ENCODE measurements at places on chromosomes 6 and 20.

DNA sequence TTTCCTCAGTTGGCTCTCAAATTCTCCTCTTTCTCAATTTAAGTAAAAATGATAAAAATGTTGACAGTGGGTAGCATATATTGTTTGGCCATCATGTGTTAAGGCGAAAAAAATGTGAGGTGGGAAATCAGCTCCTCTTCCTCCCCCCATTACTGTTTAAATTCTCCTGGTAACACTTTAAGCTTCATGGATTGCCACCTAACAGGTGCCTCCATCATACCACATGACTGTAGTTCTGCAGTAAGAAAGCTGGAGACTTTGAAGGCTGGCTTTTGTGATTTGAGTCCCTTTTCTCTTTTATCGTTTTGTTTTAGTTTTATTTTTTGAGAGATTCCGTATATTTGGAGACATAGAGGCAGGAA lies 1.2 kb downstream of the ZFAND3 start:
- no peak for DNase-seq

DNA sequence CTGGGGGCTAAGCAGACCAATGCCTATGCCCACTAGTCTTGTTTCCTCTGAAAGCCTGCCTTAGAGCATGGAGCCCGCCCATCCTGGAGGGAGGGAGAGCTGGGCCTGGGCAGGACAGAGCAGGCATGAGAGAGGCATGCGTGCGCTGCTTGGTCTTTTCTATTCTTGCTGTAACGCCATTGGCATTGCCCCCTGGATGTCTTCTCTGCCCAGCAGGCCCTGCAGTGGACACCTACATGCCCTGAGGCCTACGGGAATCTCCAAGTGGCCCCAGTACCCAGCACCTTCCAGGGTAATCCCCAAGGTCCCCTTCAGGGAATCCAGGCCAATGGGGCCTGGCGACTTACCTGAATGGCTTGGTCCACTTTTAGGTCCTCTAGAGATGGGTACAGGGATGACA lies 8.9 kb downstream of the SDCBP2 start:
- no peak for DNase-seq

DNA sequence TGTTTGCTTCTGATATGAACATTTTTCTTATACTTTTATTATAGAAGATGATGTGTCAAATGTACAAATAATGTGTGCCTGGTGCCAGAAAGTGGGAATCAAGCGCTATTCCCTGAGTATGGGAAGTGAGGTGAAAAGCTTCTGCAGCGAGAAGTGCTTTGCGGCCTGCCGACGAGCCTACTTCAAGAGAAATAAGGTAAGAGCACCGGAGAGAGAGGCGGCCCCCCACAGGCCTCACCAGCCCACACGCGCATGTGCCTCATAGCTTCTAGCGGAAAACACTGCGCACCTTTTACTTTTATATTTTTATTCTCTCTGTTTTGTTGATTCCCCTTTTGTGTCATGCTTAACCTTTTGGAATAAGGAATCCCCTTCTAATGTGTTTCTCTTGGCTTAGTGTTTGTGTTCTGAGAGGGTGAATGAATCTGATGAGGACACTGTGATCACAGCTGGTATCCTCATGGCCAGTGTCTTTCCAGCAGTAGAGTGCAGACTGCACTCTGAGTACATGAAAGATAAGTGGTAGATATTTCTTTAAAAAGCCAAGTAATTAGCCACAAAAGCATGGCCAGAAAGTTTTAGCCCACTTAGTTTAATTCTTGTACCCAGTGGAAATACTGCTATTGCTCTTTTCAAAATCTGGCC lies 43.6 kb downstream of the SOBP start:
- DNase-seq = no peak

DNA sequence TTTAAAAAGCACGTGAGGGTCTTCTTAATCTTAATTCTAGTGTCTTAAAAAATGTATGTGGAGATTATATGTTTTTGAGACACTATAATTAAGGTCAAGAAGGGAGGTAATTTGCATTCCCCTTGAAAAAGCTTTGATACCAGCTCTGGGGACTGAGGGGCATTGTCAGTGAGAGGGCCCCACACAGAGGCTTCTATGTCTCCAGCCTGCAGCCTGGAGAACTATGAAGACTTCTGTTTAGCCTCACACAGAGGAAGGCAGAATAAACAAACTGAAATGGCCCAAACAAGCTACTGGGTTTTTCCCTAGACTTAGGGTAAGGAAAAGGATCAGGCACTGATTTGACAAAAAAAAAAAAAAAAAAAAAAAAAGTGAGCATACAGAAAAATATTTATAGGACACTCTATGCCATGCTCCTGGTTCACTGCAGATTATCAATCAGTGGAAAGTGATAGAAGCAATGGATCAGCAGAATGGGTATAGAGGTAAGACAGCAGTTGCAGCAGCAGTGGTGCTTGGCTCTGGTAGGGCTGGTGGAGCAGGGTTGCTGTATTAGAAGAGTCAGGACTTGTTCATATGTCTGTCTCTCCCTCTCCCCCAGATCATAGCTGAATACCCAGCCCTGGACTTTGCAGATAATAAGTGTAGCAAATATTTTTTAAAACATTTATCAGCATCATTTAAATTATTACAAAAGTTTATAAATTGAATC lies 85.4 kb downstream of the KLHL32 start:
- no peak for DNase-seq

DNA sequence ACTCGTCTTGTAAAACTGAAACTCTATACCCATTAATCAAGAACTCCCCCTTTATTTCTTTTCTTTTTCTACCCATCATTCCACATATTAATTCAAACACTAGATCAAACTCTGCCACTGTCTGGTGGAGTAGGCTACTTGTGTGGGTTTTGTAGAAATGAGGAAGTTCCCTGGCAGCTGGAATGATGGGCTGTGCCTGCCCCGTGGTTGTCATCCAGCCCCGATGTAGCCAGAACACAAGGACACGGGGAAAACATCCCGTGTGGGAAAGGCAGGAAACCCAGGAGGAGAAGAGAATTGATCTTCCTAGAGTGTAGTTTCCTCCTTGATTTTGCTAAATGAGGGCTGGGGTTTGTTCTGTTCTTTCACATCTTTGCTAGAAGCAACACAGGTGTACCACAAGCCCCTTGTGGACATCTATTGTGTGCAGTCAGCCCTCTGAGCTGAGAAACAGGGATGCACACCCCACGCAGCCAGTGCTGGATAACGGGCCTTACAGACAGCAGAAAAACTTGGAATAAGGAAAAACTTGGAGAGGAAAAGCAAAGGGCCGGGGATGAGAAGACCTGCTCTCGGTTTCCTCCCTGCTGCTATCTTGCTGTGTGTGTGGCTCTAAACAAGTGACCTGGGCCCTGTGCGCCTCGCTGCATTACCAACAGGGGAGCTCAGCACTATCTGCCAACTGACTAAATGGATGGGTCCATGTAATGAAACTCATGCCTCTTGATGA lies 88.0 kb downstream of the SCML4 start:
- no peak for DNase-seq

DNA sequence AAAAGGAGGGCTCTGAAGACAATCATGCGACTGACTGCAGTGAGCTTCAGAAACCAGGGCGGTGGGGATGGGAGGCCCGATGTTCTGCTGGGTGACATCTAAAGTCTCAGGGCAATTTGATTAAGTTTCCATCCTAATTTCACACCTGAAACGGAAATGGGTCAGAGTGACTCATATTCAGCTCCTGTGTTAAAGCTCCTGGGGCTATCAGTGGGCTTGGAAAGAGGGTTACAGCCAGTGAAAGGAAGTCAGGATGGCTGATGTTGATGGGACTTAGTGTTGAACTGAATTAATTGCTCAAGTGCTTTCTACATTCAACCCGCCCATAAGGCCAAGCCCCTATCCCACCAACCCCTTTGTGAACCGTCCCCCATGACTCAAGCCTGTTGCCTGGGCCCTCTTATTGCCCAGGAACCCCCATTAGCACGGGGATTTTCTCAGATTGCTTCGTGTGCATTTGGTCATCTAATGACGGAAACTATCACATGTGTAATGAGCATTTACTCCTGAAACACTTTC lies 47.1 kb upstream of the TBC1D7 start:
- DNase-seq = no peak

DNA sequence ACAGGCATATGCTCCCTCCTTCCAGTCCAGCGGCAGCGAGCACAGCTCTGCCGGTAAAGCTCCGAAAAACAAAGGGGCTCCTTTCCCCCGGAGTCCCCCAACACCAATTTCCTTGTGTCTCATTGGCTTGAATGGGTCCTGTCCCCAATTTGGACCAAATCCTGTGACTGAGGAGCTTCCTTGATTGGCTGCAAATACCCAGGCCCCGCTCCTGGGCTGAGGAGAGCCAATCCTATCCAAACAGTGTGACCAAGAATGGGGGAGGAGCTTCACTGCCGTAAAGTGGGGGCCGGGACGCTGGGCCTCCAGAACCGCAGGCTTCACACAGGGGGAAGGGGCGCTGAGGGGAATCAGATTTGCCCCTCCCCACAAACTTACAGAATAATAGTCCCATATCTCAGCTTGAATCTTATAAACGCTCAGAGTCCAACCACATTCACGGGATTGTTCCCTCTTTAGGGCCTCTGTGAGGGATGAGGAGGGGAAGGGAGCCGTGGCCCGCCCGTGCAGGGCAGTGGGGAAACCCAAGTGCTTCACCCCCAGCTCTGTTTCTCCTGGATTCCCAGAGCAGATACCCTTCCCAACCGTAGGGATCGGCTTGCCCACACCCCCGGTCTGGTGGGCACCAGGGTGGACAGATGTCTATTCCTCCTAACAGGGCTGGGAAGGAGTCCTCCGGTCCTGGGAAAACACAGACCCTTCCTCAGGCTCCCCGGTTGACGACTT lies 141.0 kb upstream of the MLN start:
- no peak for DNase-seq

GRCh38 chr6:138659998-138660397 lies 113.6 kb upstream of the CCDC28A start:
- DNase-seq = no peak

DNA sequence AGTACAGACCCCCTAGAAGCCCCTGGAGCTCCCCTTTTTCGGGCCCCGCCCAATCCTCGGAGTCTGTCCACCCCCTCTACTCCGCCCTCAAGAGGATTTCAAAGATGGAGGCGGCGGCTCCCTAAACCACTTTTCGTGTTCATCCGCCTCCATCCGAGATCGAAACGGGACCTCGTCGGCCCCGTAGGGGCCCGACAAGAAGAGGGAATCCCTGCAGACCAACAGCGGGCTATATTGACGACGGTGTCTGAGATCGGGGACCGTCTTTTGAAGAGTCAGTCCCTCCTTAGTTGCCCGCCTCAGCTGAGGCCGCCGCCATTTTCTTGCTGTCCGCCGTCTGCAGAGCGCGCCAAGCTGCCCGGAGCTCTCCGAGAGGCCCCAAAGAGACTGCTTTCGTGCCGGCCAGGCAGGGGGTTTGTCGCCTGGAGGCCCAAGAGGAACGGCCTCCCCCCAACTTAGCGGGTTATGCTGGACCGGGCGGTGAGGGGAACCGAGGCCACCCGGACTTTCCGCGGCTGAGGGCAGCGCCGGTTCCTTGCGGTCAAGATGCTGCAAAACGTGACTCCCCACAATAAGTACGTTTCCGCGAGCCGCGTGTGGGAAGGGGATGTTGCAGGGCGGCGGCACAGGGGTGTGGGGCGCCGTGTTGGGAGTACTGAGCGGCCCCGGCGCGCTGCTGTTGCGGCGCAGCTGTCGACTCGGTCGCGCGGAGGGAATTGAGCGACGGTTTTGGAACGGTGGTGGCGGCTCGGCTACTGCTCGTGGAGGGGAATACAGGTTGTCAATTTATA lies 4.2 kb downstream of the BRD2 start:
- no peak for DNase-seq
